Activated T-cell treated with anti-CD3 and anti-CD28 coated beads for 1 hour (primary cell): ENCODE measurements at places on chromosomes 7 and 10.

- DNase-seq, result no peak
These were observed 33.7 kb downstream of the CTTNBP2 start for GRCh38 chr7:117839507-117839906.

- no peak for DNase-seq
These were observed 45.5 kb upstream of the GPAM start for GRCh38 chr10:112229096-112229495.

- DNase-seq, result no peak
These were observed 125.2 kb upstream of the RET start for GRCh38 chr10:42951486-42952251.

GRCh38 chr7:128136215-128136597 lies 104.9 kb upstream of the LEP start:
- DNase-seq, result no peak

- no peak for DNase-seq
These were observed 115.1 kb upstream of the STK17A start for GRCh38 chr7:43467846-43468245.

- no peak for DNase-seq
These were observed 80.8 kb downstream of the VWDE start for GRCh38 chr7:12322903-12323300.

- DNase-seq, result no peak
These were observed 90.2 kb upstream of the ABI1 start for GRCh38 chr10:26950934-26951333.

DNA sequence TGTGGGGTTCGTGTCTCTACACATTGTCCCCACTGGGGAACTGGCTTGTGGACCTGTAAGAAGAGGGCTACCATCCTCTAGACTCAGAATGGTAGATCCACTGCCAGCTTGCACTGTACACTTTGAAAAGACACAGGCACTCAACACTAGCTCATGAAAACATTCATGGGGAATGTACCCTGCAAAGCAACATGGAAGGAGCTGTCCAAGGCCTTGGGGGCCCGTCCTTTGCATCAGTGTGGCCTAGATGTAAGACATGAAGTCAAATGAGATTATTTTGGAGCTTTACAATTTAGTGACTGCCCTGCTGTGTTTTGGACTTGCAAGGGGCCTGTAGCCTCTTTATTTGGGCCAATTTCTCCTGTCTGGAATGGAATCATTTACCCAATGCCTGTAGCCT lies 399.0 kb upstream of the PCDH15 start:
- DNase-seq, result no peak

DNA sequence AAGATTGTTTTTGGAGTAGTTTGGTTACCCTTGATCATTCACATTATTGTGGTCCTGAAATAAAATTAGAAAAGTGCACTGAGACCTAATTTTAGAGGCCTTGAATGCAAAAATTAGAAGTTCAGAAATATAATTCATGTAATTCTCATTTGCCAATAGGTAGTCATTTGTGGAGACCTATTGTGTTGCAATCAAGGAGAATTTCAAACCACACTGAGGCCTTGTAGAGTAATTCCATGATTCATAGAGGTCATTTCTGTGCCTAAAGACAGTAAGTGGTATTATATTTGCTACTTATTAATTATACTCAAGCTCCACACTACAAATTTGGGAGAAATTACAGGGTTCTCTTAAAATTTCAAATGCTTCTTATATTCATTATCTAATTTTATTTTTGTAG lies 946.8 kb upstream of the POT1 start:
- no peak for DNase-seq

DNA sequence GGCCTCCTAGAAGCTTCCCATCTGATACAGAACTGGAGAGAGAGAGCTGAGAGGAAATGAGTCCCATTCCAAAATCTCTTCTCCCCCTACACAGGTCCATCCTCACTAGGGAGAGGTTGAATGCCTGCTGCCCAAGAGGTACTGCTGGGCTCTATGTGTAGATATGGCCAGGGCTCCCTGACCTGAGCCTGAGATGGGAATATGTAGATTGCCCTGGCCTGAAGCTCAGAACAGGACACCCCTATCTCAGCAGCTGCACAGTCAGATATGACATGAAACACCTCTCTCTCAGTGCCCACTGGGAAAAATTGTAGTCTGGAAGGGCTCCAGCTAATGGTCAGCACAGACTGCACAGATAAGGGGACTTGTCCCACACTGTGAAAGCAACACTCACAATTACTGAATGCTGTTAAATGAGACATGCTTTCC lies 3.1 kb upstream of the IFIT1B start:
- no peak for DNase-seq

- DNase-seq, result no peak
These were observed 108.9 kb downstream of the NKX6-2 start for GRCh38 chr10:132677096-132677472.

DNA sequence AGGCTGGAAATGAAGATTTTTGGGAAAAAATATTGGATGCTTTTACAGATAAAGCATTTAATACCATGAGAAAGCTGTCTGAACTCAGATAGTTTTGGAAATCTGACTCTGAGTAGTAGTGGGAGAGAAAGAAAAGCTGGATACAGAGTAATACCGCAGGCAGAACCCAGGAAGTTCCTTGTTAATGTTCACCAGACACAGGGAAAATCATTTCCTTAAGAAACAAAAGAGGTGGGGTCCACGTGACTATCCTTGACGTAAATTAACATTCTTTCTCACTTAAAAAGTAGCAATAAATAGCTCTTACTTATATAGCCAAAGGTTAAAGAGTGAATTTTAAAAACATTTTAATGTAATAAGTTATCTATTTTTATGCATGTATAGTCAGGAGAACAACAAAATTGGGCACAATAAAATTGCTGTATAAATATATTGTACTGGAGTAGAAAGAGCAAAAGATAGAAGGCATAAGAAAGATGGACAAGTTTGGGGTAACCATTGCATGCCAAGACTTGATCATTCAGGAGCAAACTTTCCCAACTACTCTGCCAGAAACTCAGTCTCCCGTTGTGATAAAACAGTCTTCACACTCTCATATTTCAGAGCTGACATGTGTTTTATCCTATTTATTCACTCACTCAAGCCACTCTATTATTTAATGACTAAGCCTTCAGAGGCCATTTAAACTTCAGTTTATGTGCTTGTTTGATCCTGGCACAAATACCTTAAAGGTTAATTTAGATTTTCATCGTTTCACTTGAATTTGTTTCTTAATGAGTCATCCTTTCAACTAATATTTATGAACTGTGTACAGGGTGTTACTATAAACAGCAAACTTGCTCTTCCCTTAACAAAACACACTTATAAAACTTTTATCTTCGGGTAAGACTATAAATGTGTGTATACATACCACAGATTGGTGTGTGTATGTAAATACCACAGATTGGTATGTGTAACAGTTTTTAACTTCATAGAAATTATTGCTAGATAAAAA lies 143.1 kb downstream of the GNAI1 start:
- DNase-seq, result no peak

DNA sequence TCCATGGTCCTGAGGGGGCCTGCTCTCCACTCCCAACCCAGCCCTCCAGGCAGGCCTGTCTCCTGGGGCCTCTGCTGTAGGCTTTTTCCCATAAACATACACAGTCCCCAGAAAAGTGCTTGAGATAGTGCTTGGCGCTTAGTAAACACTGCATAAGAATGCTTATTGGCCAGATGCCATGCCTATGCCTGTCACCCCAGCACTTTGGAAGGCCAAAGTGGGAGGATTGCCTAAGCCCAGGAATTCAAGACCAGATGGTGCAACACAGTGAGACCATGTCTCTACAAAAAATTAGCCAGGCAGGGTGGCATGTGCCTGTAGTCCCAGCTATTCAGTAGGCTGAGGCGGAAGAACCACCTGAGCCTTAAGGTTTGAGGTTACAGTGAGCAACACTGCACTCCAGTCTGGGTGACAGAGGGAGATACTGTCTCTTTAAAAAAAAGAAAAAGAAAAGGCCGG lies 24.6 kb upstream of the ASL start:
- DNase-seq, result no peak

GRCh38 chr7:47293884-47294555 lies 287.9 kb downstream of the TNS3 start:
- DNase-seq, result no peak

GRCh38 chr7:49840751-49841405 lies 67.4 kb downstream of the VWC2 start:
- no peak for DNase-seq

DNA sequence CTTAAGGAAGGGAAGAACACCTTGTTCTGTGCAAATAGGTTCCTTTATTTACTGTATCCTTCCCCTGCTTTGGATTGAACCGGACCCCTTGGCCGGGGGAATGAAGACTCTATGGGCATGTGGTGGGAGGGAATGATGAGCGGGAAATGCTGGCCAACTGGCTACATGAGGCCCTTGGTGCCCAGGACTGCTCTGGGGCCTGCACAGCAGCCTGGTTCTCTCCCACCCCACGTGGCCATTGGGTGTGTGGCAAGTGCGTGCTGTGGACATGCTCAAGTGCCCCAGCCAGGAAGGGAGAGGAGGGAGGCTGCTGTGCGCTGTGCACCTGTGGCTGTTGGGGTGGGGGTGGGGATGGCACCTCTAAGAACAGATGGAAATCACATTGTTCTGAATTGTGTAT lies 917.0 kb upstream of the GHITM start:
- DNase-seq, result no peak

- no peak for DNase-seq
These were observed 2.9 kb upstream of the TMEM72 start for GRCh38 chr10:44908066-44908749.

GRCh38 chr10:124022066-124022465 lies 71.3 kb downstream of the CHST15 start:
- no peak for DNase-seq

- DNase-seq, result no peak
These were observed 202.6 kb upstream of the ZMIZ1 start for GRCh38 chr10:78865931-78866717.

- DNase-seq, result no peak
These were observed 64.5 kb downstream of the ADCYAP1R1 start for GRCh38 chr7:31116615-31117014.

GRCh38 chr7:148478551-148478950 lies 112.0 kb upstream of the C7orf33 start:
- no peak for DNase-seq

GRCh38 chr7:139767561-139767982 lies 10.2 kb downstream of the HIPK2 start:
- no peak for DNase-seq

- DNase-seq, result no peak
These were observed 57.0 kb downstream of the HIPK2 start for GRCh38 chr7:139720705-139721231.

DNA sequence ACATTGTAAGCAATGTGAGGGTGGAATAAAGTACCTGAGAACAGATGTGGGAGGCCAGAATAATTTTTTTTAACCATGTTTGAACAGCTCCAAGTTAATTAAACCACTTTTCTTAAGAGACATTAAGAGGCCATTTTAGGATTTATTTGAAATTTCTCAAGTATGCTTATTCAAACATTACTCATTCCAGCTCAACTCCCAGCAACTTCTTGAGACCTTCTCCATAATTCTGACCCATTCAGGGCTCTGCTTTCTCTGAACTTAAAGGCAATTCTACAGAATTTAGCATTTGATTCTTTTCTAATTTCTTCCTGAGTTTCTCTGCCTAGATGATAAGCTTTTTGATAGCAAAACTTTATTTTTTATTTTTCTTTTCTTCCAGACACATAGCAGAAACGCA lies 314.5 kb downstream of the CAMK1D start:
- no peak for DNase-seq

- DNase-seq, result no peak
These were observed 155.8 kb downstream of the CHN2 start for GRCh38 chr7:29350351-29350750.

GRCh38 chr10:116719804-116720203 lies 22.6 kb downstream of the HSPA12A start:
- DNase-seq, result no peak

GRCh38 chr7:3463696-3464095 lies 162.6 kb downstream of the SDK1 start:
- DNase-seq, result no peak

DNA sequence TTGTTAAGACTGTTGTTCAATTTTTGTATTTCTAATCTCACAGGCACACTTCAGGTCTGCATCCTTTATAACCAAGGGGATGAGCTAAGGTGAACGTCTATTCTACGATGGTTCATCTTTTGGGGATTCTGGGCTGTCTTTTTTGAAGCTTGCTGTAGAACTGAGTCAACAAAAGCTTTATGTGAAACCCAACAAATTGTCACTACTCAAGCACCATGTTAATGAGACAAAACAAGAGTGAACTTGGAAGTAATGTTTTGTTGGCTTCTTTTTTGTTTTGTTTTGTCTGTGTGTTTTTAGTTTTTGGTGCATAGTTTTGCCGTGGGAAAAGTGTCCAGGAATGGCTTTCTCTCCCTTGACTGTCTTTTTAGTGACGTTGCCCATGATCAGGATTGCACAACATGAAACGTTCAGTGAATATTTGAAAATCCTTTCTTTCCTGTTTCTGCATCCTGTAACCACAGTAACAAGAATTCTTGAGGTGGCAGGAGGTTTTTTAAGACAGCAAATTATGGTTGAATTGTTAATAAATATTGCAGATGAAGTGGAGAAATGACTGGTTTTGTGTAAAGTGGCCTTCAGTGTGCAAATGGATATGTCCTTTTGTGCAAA lies 65.6 kb downstream of the WIPF3 start:
- no peak for DNase-seq

DNA sequence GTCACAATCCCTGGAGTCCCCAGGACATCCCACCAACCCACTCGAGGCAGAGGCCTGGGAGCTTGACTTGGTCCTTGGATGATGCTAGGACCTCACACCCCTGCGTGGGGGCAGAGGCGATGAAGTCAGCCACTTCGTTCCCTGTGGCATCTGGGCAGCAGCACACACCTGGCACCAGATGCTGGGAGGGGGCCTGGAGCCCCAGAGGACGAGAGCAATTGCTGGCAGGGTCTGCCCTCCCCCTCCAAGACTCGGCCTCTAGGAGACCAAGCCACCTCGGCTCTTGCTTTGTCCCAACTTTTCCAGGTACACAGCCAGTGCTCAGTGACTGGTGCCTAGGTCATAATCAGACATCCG lies 39.1 kb downstream of the DPYSL4 start:
- no peak for DNase-seq

DNA sequence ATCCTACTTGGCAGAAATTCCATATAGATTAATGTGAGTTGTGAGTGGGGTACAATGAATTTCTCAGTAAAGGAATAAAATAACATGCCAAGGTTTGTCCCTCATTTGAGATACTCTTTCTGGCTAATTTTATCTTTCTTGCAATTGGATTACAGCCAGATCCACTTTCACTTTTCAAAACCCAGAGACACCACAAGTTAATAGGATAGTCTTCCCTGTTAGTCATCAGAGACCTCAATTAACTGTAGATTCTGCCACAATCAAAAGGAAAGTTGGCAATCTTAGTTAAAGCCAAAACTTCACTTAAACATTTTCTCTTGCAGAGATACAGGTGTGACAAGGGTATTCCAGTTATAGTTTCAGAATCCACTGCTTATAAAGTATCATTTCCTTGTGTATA lies 91.4 kb upstream of the PHYHIPL start:
- DNase-seq, result no peak

- DNase-seq, result no peak
These were observed 80.8 kb upstream of the COL1A2 start for GRCh38 chr7:94313926-94314325.

- DNase-seq, result no peak
These were observed 253.4 kb downstream of the DOCK4 start for GRCh38 chr7:111952783-111953182.

- DNase-seq, result no peak
These were observed 572.4 kb downstream of the ATRNL1 start for GRCh38 chr10:115665549-115665948.

- DNase-seq, result no peak
These were observed 36.7 kb upstream of the LRRC4 start for GRCh38 chr7:128067983-128068382.
